ENCODE measurements at places on chromosomes 2 and 18.

- DNase-seq: no peak
Observed at GRCh38 chr18:42545825-42546224, 569.7 kb downstream of the RIT2 start.

GRCh38 chr2:196836440-196836839 lies 27.3 kb upstream of the C2orf66 start:
- no peak for DNase-seq

DNA sequence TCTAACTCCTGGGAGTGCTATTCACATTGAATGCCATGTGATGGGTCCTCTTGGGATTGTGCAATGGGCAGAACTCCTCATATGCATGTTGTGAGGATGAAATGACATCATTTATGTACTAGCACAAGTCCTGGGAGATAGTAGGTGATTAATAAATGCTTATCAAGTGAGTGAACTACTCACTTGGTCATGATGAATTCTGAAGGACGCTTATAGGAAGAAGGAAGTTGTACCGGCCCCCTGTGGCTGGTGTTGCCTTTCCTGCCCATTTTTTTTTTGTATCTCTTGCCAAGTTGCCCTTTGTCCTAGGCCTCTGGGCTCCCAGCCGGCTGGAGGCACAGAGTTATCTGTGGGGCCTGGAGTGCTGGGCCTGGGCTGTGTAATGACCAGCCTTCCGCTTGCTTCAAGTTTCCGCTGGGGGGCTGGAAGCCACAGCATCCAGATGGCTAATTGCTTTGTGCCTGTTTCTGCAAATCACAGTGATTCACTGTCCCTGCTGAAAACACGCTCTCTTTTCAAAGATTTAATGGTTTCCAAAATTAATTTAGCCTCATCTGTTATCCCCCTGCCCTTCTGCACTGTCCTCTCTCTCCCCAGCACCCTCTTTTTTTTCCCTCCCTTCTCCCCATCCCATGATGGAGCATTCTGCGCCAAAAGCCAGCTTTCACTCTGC lies 33.7 kb upstream of the MRPL33 start:
- no peak for DNase-seq

- DNase-seq: peak; percentile 94
Observed at GRCh38 chr2:138501425-138502254, at the start of gene SPOPL. SPOPL (plus strand) TSS chr2:138501770; CDS start chr2:138550217, 48,447 bp downstream.

DNA sequence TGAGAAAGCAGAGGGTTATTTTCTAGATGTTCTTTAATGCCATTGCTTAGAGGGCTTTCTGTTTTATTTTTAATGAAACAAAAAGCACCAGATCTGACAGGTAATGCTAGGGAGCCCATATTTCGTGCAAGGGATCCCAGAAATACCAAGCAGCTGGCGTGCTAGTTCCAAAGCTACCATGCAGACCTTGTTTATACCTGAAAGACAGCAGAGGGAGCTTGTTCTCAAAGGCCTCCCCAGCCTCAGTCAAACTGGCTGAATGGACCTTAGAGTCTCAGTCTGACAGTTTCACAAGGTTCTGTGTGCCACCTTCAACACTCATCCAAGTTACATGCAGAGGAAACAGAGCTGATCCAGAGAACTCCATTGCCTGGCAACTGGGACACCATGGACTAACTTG lies 48.6 kb downstream of the GALNT14 start:
- DNase-seq: no peak
